ENCODE measurements at places on chromosomes 5 and 9.

GRCh38 chr9:120900824-120901223 is 23.8 kb upstream of the PHF19 start:
- no peak for DNase-seq

GRCh38 chr9:112726428-112726827 is 8.5 kb upstream of the INIP start:
- DNase-seq: no peak

DNA sequence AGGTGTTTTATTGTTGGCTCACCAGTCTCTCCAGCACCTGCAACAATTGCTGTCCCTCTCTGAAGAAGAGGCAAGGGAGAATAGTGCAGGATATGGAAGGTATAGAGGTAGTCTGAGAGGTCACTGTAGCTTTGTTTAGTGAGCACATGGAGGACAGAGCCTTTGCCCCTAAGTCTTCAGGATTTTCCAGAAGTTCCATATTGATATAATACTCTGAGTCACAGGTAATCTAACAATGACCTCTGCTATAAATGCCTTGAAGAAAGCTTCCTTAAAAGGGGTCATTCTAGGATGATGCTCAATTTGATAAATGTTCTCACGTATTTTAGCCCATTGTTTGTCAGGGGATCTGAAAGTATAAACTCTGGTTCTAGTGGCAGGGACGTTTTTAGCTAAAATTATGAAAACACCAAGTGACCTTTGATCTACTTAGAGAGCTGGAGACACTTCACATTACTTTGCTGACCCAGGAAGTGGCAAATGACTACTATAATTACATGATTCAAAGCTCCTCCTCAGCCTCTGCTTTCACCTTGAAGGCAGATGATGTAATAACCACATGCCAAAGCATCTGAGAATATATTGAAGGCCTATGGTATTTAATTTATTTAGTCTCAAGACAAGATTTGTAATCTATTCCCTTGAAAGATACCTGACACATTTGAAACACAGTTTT is 366.9 kb upstream of the NUDT12 start:
- no peak for DNase-seq

GRCh38 chr5:139849942-139850341 is 54.3 kb downstream of the PSD2 start:
- no peak for DNase-seq

Measured in hematopoietic multipotent progenitor cell treated with erythropoietin and hydrocortisone succinate and interleukin-3 and kit ligand, for 8 days (in vitro differentiated cells).